Endodermal cell (in vitro differentiated cells): ENCODE measurements at places on chromosomes 2 and 18.

DNA sequence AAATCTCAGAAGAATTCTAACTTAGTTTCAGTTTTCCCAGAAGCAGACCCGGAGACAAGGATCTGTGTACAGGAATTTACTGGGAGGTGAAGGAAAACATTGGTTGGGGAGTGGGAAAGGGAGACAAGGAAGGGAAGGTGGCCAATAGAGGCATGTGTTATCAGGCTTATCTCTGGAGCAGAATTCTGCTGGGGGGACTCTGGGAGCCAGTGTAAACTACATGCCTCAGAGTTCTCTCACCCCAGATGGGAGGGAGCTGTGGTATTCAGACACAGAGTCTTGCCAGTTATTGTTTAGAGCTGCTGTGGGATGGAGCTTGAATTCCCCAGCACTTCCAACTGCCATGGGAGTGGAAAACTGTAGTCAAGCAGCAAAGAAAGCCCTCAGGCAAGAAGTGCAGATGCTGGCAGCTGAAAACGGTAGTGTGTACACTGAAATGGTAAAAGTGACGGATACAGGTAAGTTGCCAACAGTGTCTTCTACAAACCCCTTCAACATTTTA is 19.0 kb downstream of the DNPEP start:
- no peak for DNase-seq

- DNase-seq = no peak
These were observed 79.5 kb downstream of the FAM161A start for GRCh38 chr2:61774351-61774750.

DNA sequence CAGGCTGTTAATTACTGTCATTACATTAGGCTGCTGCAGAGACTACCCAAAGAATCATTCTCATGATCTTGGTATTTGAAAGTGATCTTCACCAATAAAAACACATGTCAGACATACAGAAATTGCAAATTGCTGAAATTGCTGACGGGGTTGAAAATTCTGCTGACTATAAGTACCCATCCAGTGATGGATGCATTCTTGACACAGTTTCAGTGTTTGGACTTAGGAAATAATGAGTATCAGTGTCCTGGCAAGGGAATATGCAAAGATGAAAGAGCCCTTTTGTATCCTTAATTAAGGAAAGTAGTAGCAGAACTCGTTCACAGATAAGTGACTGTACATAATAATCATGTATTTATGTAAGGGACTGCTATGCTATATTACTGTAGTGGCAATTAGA is 221.1 kb upstream of the ATP5MC3 start:
- no peak for DNase-seq

- DNase-seq = no peak
These were observed 25.6 kb upstream of the PRLH start for GRCh38 chr2:237540823-237541222.

DNA sequence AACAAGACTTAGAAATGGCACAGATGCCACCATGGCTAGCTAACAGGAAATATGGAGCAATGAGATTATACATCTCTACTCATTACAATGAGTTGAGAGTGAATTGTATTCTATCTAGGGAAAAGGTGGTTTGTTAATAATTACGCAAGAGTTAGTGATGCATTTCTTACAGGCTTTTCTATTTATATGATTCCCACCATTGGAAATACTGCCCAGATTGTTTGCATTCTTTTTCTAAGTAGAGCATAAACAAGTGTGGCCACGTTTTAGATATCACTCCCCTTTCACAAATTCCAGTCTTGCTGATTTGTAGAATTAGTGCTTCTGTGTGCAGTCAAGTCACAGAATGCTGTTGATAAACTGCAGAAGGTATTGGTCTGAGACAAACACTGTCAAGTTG is 56.6 kb downstream of the ZNF804A start:
- no peak for DNase-seq

DNA sequence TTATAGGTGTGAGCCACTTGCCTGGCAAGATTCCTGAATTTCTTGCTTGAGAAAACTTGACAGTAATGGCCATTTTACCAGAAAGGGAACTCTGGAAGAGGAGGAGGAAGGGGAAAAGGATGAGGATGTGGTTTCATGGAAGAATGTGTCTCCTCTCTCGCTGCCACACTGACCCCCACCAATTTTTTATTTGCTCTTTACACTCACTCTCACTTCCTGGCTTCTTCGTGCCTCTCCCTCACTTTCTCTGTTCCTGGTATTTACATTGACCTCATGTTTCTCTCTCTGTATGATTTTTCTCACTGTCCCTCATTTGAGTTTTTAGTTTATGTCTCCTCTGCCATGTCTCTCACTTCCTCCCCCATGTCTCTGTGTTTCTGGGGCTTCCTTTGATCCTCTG is 134.5 kb upstream of the CAB39 start:
- DNase-seq = no peak

- no peak for DNase-seq
These were observed 55.3 kb downstream of the SP3 start for GRCh38 chr2:173909846-173910245.
